ENCODE measurements at places on chromosomes 1 and 21. TPM values are rescaled to one million over a fixed set of nuclear protein-coding genes. Genes with fewer than 3 reads are reported as not detected.

- peak overlapping the region; percentile 51 for H3K4me3 ChIP-seq
- no peaks in the 10 kb centered on the region for H3K4me1 ChIP-seq
- H3K27ac ChIP-seq = no peak overlapping the region
- DNase-seq = peak; percentile 52
These were observed 950 bp upstream of the EVA1C start for GRCh38 chr21:32411350-32412161.

LCE2A gene
- total RNA-seq = not detected

DNA sequence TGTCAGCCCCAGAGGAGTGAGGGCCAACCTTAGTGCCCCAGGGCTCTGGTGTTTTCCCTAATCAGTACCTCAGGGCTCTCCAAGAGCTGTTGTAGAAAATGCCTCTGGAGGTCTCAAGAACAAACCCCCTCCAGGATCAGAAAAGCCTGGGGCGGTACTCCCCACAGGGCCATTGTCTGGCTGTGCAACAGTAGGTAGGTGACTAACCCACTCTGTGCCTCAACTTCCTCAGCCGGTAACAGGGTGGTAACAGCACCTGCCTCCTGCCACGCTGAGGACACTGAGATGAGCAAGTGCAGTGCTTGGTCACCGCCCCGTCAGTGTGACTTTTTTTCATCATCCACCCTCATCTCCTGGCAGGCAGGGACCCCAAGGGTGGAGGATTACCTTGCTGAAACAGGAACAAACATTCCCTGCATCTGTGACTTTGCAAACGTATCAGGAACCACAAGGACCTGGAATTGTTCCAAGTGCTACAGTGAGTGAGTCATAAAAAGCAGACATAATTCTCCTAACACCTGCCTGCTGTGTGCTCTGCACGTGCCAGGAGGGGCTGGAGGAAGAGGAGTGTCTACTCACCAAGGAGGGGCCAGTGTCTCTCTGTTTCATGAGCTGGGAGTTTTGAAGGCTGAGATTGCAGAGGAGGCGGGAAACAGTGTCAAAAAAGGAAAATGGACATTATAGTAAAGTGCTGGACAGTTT is 440.8 kb downstream of the NPHP4 start:
- H3K27ac ChIP-seq = no peak overlapping the region
- no peak overlapping the region for H3K4me3 ChIP-seq
- no peak for DNase-seq
- no peaks in the 10 kb centered on the region for H3K27me3 ChIP-seq

COL24A1 gene
- total RNA-seq = 0.15 TPM

CCDC24 gene
- 47.9 TPM for total RNA-seq

GRCh38 chr21:32918478-32919120 is 107.1 kb upstream of the OLIG2 start:
- no peak overlapping the region for H3K4me3 ChIP-seq
- H3K4me1 ChIP-seq = no peaks in the 10 kb centered on the region
- peaks cover 5% of the 10 kb centered on the region for H3K27me3 ChIP-seq
- no peak for DNase-seq
- H3K36me3 ChIP-seq = no peaks in the 10 kb centered on the region

DNA sequence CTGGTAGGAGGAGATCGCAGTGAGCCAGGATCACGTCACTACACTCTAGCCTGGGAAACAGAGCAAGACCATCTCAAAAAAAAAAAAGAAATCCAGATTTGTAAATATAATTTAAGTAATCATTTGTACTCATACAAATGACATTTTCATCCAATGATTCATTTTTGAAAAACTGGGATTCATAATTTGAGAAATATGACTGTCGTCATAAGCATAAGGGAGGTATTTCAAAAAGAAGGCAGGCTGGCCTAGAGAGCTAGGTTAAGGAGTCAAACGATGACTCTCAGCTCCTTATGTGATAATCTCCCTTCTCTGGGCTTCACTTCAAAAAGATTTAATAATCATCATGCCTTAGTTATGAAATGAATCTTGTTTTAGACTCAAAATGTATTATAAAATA is 2.3 kb downstream of the GART start:
- H3K4me3 ChIP-seq = no peak overlapping the region
- no peaks in the 10 kb centered on the region for H3K27me3 ChIP-seq
- no peak overlapping the region for H3K27ac ChIP-seq
- peaks cover 24% of the 10 kb centered on the region for H3K36me3 ChIP-seq

GRCh38 chr1:160850993-160851392 is 11.7 kb downstream of the CD244 start:
- H3K4me1 ChIP-seq = no peaks in the 10 kb centered on the region
- no peaks in the 10 kb centered on the region for H3K36me3 ChIP-seq
- no peak overlapping the region for H3K4me3 ChIP-seq
- DNase-seq = no peak
- no peak overlapping the region for H3K27ac ChIP-seq

CHI3L2 gene
- not detected for total RNA-seq

GRCh38 chr1:184888505-184888904 is 85.8 kb downstream of the NIBAN1 start:
- H3K27ac ChIP-seq = no peak overlapping the region
- no peak overlapping the region for H3K4me3 ChIP-seq
- no peaks in the 10 kb centered on the region for H3K36me3 ChIP-seq
- H3K27me3 ChIP-seq = no peaks in the 10 kb centered on the region

DNA sequence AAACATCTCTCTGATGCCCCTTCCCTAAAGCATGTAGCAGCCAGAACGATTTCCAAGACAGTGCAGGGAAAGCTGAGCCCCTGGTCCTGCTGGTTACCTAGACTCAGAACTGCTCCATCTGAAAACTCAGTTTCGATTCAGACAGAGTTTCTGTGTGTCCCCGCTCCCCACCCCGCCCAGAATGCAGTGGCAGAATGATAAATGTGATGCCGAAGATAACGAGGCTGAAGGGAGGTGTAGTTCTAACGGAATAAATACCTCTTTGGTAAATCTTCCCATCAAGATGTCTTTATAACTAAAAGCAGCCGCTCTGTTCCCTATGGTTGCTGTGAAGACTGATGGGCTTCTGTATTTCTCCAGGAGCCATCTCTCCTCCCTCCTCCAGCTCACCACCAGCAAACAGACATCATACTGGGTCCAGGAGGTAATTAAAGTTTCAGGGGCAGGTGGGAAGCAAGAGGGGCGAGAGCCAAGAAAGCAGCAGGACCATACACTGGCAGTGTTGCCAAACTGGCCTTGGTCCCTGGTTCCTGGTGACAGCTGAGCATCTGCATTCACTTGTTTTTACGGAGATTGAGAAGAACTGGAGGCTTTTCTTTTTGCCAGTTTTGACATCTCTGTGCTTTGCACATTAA is 76.9 kb downstream of the DDX20 start:
- no peak overlapping the region for H3K4me3 ChIP-seq
- 0 out of 2 replicates have a peak, but pooled peaks cover 3% of the 10 kb centered on the region for H3K4me1 ChIP-seq
- H3K36me3 ChIP-seq = no peaks in the 10 kb centered on the region
- peaks cover 77% of the 10 kb centered on the region for H3K27me3 ChIP-seq
- no peak overlapping the region for H3K27ac ChIP-seq

NCAM2 gene
- not detected for total RNA-seq

FAM72A gene
- 13.2 TPM for total RNA-seq

DNA sequence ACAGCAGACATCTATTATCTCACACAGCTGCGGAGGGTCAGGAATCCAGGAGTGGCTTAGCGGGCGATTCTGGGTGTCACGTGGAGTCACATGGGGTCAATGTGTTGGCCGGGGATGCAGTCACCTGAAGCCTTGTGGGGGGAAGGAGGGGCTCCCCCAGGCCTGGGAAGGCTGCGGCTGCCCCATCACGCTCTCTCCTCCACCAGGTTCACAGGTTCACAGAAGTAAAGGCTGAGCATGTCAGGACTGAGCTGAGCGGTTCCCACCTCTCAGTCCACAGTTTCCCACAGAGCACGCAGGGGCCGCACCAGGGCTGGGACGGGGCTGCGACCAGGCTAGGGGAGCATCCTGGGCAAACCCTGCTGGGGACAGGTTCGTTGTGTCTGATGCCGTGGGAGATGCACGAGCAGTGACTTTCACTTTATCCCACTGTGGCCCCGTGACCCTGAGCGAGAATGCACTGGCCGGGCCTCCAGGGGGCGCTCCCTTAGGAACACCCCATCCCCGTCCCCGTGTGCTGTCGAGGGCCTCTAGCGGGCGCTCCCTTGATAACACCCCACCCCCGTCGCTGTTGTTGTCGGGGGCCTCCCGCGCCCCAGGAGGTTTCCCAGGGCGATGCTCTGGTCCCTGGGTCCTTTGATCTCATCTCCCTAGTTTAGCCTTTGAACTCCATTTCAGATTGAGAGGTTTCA is 73.2 kb upstream of the TRAPPC10 start:
- H3K27me3 ChIP-seq = no peaks in the 10 kb centered on the region
- no peaks in the 10 kb centered on the region for H3K4me1 ChIP-seq
- H3K27ac ChIP-seq = no peak overlapping the region
- H3K36me3 ChIP-seq = no peaks in the 10 kb centered on the region
- no peak for DNase-seq
- H3K4me3 ChIP-seq = peak overlapping the region; percentile 44

GRCh38 chr1:75641325-75641724 is 30.4 kb upstream of the SLC44A5 start:
- DNase-seq = peak; percentile 69
- H3K4me3 ChIP-seq = no peak overlapping the region
- no peak overlapping the region for H3K27ac ChIP-seq
- H3K4me1 ChIP-seq = peaks cover 7% of the 10 kb centered on the region
- H3K27me3 ChIP-seq = no peaks in the 10 kb centered on the region

- DNase-seq = no peak
- peak overlapping the region; percentile 69 for H3K4me3 ChIP-seq
- H3K36me3 ChIP-seq = no peaks in the 10 kb centered on the region
These were observed 479 bp downstream of the RGS16 start for GRCh38 chr1:182603646-182604174.

- H3K4me3 ChIP-seq = no peak overlapping the region
- peak; percentile 50 for DNase-seq
- H3K27me3 ChIP-seq = no peaks in the 10 kb centered on the region
- H3K27ac ChIP-seq = peak overlapping the region; percentile 89
- H3K36me3 ChIP-seq = no peaks in the 10 kb centered on the region
These were observed 10.7 kb downstream of the RAB42 start for GRCh38 chr1:28602536-28603439.

NBPF20 gene
- total RNA-seq = 3.8 TPM

DNA sequence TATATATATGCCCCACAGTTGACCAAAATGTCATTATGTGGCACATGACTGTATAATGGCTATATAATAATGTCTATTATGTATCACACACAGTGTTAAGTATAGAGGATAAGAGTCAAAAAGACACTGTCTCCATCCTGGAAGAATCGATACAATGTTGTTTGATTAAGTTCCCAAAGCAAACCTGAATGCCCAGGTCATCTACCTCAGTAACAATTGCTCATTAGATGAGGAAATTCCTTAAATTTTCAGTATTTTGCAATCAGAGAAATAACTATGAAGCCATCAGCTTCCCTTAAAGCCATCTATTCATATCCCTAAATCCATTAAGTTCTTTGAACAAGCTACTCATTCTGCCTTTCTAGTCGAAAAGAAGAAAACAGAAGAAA is 10.0 kb downstream of the FOXJ3 start:
- no peaks in the 10 kb centered on the region for H3K27me3 ChIP-seq
- DNase-seq = no peak
- H3K36me3 ChIP-seq = peaks cover 11% of the 10 kb centered on the region
- H3K4me3 ChIP-seq = no peak overlapping the region
